Naive thymus-derived CD4-positive, alpha-beta T cell (primary cell): ENCODE measurements at places on chromosomes 11 and 22. TPM values are rescaled to one million over a fixed set of nuclear protein-coding genes. Genes with fewer than 3 reads are reported as not detected.
A peak's percentile ranks its signal among the peaks of the same experiment; 100 is the strongest.

HBB gene
- 1.00 TPM for total RNA-seq

GTSE1 gene
- not detected for total RNA-seq

ARHGAP42 gene
- 0.21 TPM for total RNA-seq

SYT13 gene
- not detected for total RNA-seq

ZBTB44 gene
- 53.1 and 53.5 TPM in 2 replicates for total RNA-seq

APOL4 gene
- not detected for total RNA-seq

ISX gene
- total RNA-seq: not detected

ADM2 gene
- total RNA-seq: 3.6 and 3.7 TPM in 2 replicates

DRICH1 gene
- total RNA-seq: 3.7 TPM

PTPRJ gene
- 31.8 TPM for total RNA-seq

CARD10 gene
- 0.73 TPM for total RNA-seq

OR52I1 gene
- not detected for total RNA-seq

CYP2D6 gene
- 4.8 and 5.6 TPM in 2 replicates for total RNA-seq

CLTCL1 gene
- 1.4 TPM for total RNA-seq

MS4A6A gene
- not detected in 2 replicates for total RNA-seq

OR56A1 gene
- not detected for total RNA-seq

UFD1 gene
- total RNA-seq: 46.8 TPM

PDE3B gene
- total RNA-seq: 151 TPM in 2 replicates

DNA sequence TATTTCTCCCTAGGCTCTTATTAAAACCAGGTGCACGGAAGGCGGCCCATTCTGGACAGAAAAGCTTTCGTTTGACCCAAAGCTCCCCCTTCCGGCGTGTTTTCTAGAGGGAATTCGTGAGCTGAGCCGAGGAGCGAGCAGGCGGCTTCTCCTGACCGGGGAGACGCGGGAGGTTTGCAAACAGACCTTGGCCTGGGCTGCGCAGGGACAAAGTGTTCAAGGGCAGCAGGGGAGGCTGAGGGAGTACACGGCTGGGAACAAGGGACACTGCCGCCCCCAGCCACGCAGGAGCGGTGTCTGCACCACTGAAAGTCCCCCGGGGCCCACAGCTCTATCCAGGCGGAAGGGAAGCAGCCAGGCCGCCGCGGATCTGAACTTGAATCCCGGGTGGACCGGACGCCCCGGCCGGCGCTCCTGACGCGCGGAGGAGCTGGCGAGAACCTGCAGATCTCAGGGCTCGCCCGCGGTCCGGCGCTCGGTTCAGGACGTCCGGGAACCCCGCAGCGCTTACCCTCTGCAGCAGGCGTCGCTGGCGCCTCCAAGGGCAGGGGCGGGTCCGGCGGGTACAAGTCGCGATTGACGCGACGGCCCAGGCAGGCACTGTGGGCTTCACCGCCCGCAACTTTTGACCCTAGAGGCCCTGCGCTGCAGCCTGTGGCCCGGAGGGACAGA, 101.9 kb downstream of the WT1 start:
- no peak for DNase-seq

DNA sequence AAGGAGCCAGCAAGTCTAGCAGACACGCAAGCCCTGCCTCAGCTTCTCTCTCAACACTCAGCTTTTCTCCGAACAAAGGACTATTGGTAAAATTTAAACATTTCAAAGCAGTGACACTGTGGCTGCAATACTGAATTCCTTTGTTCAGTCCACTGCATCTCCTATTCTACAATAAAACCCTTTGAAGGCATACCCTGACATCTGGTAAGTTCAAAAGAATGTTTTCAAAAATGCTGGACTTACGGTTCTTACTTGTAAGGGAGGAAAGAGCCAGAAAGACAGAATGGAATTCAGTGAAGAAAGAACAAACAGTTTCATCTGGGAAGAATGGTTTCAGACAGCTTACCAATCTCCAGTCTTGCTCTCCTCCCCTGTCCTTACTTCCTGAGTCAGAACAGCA, 12.7 kb upstream of the OR8K1 start:
- no peak for DNase-seq

- peak; percentile 38 for DNase-seq
Observed at GRCh38 chr11:64359712-64360445, 917 bp downstream of the RPS6KA4 start.

DNA sequence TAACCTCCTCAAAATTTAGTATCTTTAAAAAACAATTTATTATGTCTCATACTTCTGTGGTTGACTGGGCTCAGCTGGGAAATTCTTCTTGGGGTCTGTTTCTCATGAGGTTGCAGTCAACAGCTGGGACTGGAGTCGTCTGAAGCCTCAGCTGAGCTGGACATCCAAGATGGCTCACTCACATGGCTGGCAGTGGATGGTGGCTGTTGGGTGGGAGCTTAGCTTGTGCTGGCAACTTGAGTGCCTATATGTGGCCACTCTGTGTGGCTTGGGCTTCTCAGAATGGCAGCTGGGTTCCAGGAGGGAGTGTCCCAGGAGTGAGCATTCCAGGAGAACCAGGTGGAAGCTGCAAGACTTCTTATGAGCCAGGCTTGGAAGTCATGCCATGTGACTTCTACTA, 13.2 kb downstream of the THY1 start:
- DNase-seq: no peak

DNA sequence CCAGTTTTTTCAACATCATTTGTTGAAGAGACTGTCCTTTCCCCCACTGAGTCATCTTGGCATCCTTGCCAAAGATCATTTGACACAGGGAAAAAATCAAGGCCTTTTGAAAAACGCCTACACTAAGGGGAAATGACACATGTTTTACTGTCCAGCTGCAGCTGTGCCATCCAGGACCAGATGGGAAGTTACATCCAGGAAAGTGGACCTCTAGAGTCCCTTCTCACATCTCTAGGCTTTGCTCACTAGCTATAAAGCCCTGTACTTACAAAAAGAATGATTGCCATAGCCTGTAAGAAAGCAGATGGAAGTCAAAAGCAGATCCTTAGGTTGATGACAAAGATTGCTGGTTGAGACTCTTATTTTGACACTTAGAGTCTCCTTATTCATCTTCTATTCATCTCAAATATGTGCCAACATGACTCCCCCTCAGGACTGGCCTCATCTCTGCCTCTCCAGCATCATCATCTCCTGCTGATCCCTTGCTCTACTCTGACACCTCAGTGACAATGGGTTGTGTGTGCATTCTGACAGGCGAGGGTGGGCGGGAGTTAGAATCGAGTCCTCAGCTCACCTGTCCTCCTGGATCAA, 22.8 kb downstream of the OSBP2 start:
- no peak for DNase-seq

- DNase-seq: no peak
Observed at GRCh38 chr11:19869946-19870589, 157.4 kb downstream of the NAV2 start.

DNA sequence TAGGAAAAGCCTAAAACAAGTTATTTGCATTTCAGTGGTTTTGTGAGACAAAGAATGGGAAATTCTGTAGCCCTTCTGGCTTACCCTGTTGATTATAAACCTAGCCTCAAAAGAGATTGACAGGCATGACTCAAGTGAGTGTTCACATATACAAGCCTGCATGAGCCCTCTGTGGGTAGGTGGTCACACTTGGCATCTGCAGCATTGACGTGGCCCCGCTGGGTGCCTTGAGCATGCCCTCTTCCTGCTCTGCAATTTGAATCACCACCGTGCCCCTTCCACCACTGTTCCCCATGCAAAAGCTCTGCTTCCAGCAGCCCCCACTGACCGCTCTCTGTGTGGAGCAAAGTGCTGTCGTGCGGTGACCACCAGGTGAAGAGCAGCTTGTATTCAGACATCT, 21.0 kb upstream of the ADSL start:
- DNase-seq: peak; percentile 38

GRCh38 chr11:128814856-128815705, 52.0 kb downstream of the KCNJ1 start:
- no peak for DNase-seq

- no peak for DNase-seq
Observed at GRCh38 chr11:125464666-125465065, 31.4 kb downstream of the FEZ1 start.

DNA sequence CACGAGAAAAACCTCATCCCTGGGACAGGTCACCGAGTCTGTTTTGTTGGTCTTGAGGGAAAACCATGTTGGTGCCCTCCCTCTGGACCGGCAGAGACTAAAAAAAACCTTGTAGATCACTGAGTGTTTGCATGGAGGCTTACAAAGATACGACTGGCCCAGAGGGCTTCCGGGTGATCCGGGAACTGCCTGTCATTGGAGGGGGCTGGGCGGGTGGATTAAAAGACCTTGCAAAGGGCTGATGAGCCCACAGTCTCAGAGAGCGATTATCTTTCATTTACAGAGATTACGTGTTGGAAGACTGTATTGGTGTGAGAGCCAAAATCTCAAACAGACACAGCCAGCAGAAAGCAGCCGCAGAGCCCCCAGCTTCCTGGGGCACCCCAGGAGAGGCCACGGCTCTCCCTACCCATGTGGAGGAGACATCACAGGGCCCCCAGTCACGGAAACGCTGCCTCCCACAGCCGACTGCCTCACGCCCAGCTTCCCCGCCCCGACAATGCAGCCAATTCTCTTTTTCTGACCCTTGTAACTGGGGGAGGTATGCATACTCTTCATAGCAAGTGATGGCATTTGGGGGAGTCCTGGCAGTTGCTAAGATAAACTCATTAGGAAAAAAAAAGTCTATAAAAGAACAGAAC, 426.4 kb downstream of the CTTN start:
- DNase-seq: no peak

GRCh38 chr22:42462016-42462415, 29.8 kb upstream of the NFAM1 start:
- DNase-seq: no peak

DNA sequence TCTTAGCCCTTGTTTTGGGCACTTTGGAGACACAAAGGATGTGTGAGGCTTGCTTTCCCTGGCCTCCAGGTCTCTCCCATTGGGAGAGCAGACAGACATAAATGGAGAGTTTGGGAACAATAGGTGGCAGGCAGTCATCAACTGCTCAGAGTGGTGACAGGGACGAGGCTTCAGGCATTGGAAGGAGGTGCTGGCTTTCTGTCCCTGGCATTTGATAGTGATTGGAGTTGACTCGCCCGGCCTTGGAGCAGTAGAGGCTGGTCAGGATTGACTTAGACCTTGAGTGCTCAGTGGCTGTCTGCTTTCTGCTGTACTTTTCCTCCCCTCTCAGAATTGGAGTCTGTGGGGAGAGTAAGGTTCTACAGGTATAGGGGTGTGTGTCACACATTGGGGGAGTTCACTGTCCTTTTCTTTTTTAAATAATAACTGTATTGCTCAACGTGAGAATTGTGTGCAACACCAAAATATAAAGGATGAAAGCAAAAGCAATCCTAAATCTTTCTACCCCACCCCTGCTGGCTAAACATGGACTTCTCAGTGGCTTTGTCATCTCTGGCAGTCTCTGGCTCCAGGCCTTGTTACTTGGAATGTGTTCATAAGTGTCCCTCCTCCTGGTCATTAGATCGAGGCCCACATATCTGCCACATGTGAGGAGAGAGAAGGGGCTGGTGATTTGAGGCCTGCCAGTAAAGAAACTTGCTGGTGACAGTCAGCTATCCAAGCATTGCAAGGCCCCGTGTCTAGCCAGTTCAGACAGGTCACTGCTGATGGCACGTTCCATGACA, 21.1 kb downstream of the SHISA8 start:
- DNase-seq: no peak

GRCh38 chr11:13294771-13295579, 17.4 kb downstream of the BMAL1 start:
- DNase-seq: no peak

- DNase-seq: no peak
Observed at GRCh38 chr11:94060401-94060800, 39.2 kb downstream of the HEPHL1 start.

DNA sequence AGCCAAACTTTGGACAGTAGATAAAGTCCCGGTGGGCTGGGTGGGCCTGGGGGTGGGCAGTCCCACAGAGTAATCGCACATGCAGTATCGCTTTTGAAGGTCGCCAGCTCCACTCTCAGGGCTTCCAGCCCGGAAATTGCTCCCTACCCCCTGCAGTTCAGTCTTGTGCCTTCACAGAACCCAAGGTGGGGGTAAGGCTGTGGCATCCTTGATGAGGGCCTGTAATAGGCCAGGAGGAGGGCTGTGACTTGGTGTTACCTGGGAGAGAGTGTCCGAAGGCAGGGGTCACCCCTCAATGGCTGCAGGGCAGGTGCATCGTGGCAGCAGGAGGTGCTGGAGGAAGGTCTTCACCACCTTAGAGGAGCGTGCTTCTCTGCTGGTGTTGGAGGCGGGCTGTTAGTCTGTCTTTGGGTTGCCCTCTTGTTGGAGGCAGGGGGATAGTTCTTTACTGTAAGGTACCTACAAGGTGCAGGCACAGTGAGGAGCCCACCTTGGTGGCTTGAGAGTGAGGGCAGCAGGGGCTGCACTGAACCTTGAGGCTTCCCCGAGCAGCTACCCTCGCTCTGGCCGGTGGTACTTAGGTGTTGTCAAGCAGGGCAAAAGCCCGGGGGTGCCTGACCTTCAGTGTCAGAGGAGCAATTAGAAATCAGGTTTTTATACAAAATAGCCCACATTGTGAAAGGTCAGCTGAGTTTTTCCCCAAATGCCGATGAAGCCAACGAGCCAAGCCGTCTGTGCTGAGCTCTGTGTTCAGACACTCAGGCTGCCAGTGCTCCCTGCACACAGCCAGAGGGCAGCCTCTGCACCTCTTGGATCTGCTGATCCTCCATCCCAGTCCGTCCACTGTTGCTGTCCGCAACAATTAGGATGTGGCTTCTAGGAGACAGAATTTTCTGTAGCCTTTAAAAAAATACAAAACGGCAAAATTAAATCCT, 21.9 kb downstream of the SAMM50 start:
- no peak for DNase-seq

DNA sequence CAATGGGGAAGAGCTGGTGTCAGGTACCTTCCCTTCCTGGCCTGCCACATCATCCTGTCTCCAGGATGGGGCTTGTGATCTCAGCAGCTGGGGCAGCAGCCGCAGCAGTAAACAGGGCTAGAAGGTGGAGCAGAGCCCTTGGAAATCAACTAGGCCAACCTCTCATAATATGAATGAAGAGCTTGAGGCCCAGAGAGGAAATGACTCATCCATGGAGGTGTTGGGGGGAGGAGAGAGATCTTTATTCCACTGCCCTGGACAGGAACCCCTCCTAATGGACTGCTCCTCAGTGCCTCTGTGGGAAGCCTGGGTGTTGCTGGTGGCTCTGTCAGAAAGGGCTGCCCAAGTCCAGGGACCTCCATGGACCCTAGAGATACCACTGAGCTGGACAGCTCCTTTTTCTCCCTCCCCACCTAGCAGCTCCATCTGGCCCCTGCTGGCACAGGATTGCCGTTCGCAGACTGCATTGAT, 111.8 kb downstream of the OSBP2 start:
- DNase-seq: no peak

GRCh38 chr11:100625041-100625440, 62.0 kb upstream of the ARHGAP42 start:
- no peak for DNase-seq

GRCh38 chr22:28821452-28821851, 21.1 kb upstream of the XBP1 start:
- DNase-seq: no peak
